ENCODE measurements at places on chromosomes 5 and 9.

GRCh38 chr5:109695005-109695926, 5.5 kb downstream of the MAN2A1 start:
- no peak for DNase-seq

DNA sequence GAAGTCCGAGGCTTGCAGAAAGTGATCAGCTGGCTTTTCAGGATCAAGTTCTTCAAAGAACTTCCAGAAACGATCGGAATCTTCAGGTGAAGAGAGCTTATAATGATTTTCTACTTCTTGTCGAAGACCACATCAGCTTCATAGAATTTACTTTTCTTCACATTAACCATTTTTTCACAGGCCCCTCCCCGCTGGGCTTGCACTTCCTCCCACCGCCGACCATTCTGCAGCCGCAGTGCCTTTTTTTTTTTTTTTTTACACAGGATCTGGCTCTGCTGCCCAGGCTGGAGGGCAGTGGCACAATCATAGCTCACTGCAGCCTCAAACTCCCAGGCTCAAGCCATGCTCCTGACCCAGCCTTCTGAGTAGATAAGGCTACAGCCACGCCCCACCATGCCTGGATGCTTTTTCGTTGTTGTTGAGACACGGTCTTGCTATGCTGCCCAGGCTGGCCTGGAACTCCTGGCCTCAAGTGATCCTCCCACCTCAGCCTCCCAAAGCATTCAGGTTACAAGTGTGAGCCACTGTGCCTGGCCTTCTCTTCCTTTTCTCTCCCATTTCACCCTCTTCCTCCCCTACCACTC, 15.3 kb upstream of the RNF130 start:
- no peak for DNase-seq

DNA sequence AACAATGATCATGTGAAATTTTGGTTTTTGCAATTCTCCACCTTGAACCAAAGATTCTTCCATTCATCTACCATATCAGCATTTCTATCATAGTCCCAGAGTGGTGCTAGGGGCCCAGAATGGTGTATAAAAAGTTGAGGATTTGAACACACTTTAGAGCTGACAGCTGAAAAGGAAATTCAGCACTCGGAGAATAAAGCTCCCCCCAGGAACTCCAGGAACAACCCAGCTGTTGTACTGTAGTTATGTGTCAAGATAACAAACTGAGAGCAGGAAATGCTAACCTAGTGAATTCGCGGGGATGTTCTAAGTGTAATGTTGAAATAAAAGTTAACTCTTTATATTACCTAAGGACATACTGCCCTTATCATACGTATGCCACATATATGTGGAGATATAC, 216.7 kb downstream of the NFIB start:
- no peak for DNase-seq

DNA sequence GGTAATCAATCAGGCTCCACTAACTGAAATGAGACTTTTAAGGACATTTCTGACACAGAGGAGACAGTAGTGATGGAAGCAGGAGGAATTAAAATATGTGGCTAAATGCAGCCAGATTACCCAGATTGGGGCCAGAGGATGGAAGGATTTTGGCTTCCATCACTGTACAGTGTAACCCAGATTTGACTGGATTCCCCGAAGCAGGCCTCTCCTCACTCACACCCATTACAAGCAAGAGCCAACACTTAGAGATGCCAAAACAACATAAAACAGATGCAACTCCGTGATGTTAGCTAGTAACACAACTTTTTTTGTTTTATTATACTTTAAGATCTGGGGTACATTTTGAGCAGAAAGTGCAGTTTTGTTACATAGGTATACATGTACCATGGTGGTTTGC, 17.6 kb downstream of the TEK start:
- DNase-seq, result no peak

GRCh38 chr5:92687821-92688722, 892.9 kb downstream of the NR2F1-AS1 start:
- no peak for DNase-seq

DNA sequence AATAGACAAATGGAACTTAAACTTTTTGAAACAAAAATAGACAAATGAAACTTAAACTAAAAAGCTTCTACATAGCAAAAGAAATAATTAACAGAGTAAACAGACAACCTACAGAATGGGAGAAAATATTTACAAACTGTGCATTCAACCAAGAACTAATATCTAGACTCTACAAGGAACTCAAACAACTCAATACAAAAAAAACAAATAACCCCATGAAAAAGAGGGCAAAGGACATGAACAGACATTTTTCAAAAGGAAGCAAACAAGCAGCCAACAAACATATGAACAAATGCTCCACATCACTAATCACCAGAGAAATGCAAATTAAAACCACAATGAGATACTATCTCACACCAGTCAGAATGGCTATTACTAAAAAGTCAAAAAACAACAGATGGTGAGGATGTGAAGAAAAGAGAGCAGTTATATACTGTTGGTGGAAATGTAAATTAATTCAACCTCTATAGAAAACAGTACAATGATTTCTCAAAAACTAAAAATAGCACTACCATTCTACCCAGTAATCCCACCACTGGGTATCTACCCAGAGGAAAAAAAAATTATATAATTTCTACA, 170.8 kb upstream of the RGMB start:
- DNase-seq, result no peak

DNA sequence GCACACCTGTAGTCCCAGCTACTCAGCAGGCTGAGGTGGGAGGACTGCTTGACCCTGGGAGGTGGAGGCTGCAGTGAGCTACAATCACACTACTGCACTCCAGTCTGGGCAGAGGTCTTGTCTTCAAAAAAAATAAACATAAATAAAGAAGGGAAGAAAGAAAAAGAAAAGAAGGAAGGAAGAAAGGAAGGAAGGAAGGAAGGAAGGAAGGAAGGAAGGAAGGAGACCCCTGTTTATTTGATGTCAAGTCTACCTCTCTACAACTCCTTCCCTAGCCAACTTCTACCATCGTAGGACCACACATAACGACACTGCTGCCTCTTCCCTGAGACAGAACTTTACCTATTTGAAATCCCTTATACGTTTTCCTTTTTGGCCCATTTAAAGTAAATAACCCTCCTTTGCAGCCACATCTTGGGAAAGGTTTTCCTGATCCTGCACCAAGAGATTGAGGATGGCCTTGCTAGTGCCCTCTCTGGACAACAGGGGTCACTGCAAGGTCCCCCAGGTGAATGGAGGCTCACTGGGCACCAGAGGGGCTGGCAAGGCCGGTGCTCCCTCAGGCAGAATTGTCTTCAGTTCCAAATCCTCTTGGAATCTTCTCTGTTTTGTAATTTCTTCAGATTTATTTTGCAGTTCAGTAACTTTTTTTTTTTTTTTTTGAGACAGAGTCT, 10.5 kb downstream of the RPS14 start:
- no peak for DNase-seq
